AG04450 (cell line): ENCODE measurements at places on chromosomes 5 and 9.

- DNase-seq = no peak
Observed at GRCh38 chr5:120207129-120207528, 257.0 kb upstream of the PRR16 start.

DNA sequence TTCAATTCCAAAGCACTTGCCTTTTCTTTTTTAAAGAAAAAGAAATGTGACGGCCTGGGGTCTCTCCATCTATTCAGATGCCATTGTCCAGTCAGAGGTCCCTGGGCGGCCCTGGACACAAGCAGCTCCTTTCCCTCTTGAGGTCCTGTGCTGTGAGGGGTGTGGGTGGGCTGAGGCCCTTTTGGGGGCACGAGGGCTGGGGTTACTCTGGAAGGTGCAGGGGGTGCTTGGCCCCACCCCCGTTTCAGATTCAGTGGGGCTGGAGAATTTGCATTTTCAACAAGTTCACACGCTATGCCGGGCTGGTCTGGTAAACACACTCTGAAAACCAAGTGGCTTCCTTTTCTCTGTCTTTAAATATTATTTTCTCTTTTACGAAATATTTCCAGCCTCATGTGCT lies 91.4 kb upstream of the PHYKPL start:
- DNase-seq = no peak

- DNase-seq = no peak
Observed at GRCh38 chr5:158856291-158856690, 243.4 kb downstream of the EBF1 start.

DNA sequence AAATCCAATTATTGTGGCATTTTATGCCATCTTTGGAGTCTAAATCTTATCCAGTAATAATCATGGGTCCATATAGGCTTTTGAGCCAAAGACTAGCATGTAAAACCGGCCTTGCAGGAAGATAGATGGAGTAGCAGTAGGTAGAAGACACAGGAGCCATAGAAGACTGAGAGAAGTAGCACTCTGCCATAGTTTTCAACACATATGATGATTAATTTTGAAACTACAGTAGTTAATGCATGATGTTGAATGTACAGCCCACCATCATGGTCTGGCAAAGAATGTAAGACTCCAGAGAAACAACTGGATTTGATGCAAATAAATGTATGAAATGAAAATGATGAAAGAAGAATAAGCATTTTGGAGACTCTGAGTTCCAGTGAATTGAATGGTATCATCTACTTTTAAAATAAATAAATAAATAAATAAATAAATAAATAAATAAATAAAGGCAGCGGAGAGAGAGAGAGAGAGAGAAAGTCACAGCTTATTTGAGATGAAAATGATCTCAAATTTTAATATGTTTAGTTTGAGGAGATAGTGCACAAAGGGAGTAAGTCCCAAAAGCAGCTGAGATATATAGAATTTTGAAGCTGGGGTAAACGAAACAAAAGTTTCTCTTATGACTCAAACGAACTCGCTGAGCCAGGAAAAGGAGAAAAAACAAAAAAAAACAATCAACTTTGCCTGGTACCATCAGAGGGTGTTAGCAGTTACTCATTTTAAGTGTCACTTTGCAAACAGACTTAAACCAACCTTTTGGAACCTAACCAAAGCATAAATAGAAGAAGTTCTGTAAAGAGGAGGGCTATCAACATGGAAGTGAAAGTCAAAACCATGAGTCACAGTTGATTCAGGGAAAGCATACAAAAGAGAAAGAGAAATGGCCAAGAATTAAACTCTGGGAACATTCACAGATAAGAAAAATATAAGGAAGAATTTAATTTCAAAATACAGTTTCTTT lies 388.7 kb downstream of the CETN3 start:
- DNase-seq = peak; percentile 33

- DNase-seq = no peak
Observed at GRCh38 chr5:172815631-172816030, 18.4 kb upstream of the ERGIC1 start.

DNA sequence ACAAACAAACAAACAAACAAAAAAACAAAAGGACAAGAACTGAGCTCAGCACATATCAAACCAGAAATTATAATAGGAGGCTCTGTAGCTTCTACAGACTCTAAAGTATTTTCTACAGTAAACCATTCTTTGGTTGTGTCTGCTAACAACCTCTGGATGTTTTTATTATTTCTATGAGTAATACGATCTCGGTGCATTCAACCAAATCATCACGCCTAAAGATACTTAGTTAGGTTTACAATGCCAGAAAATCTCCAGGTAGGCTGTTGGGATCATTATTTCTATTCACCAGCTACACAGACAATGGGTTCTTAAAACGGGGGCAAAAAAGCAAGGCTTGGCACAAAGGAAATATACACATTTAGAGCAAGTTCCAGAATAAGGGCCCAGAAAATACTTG lies 41.6 kb upstream of the ALDOB start:
- DNase-seq = no peak

GRCh38 chr5:143437666-143438273 lies 34.3 kb upstream of the NR3C1 start:
- DNase-seq = no peak

GRCh38 chr5:72154076-72154756 lies 46.9 kb downstream of the MAP1B start:
- DNase-seq = no peak

GRCh38 chr9:16105168-16106020 lies 552.6 kb downstream of the CCDC171 start:
- DNase-seq = peak; percentile 39

GRCh38 chr5:56639476-56639875 lies 175.9 kb upstream of the MAP3K1 start:
- no peak for DNase-seq

DNA sequence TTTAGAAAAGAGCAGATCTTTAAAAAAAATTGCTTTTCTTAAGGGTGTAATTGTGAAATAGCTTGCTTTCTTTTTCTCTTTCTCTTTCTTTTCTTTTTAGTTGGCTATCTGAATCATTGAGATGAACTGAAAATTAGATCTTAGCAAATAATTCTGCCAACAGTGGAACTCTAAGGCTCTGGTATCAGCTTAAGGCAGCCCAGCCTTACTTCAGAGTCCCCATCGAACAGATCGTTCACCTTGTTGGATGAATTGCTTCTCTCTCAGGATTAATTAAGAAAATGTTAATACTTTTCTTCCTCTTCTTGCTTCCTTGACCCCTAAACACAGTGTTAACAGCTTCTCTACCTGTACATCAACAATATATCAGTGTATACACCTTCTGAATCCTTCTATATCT lies 92.1 kb downstream of the ZCCHC7 start:
- no peak for DNase-seq

- no peak for DNase-seq
Observed at GRCh38 chr9:127114606-127115005, 7.8 kb downstream of the ANGPTL2 start.

GRCh38 chr9:124320062-124320973 lies 62.6 kb downstream of the NEK6 start:
- DNase-seq = peak; percentile 29

GRCh38 chr9:127340721-127341120 lies 56.2 kb upstream of the SLC2A8 start:
- DNase-seq = no peak

GRCh38 chr9:69472101-69472620 lies 147.1 kb downstream of the ENTREP1 start:
- no peak for DNase-seq

DNA sequence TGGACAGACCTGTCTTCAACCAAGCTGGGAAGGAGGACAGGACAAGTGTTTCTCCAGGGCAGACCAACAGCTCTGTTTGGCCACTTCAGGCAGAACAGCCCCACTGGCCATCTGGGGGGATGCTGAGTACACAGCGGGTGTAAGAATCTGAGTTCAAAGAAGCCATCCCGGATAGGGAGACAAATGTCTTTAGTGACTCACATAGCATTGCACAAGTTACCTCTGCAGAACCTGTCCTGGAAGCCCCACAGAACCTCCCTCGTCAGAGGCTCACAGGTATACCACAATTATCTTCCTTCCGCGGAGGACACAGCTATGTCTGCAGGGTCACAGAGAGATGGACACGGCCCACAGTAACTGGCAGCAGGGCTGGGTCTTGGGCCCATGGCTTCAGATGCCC lies 2.0 kb downstream of the OR2V2 start:
- no peak for DNase-seq

GRCh38 chr5:88193896-88194295 lies 74.7 kb downstream of the TMEM161B start:
- DNase-seq = no peak

DNA sequence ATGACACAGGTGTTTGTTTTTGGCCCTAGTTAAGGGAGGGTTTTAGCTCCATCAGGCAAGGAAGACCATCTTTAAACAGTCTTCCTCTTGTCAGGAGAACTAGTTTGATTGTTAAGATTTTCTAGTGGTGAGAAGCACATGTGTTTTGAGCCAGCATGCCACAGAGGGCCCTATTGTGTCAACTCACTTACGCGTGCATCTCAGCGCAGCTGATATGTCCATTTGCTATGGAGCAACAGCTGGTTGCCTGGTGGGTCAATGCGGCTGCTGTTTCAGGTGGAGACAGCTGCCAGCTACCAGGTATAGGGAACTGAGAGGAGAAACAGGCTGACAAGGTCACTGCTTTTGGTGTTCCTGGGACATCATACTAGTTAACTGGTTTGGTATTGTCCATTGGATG lies 100.5 kb upstream of the PRRC1 start:
- no peak for DNase-seq

- DNase-seq = no peak
Observed at GRCh38 chr9:135887021-135887507, 20.3 kb downstream of the CAMSAP1 start.

GRCh38 chr9:133974631-133975341 lies 17.3 kb downstream of the VAV2 start:
- no peak for DNase-seq

DNA sequence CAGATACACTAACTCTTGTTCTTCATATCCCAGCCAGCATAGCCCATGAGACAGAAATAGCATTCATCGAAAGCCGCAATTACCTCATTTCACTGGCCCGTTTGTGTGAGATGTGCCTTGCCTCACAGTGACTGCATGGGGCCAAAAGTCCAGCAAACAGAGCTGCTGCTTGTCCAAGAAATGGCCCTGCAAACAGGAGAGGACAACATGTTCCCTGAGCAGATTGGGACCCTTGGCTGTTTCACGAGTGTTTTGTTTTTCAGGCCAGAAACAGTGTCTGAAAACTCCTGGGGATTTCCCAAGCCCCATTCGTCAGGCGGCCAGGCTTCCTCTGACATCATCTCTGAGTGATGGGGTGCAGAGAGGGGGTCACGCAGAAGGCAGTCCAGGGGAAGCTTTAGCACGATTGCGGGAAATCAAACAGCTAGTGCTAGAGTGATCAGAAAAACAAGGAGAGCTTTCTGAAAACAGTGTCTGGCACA lies 503.6 kb upstream of the PAPPA start:
- peak; percentile 87 for DNase-seq

DNA sequence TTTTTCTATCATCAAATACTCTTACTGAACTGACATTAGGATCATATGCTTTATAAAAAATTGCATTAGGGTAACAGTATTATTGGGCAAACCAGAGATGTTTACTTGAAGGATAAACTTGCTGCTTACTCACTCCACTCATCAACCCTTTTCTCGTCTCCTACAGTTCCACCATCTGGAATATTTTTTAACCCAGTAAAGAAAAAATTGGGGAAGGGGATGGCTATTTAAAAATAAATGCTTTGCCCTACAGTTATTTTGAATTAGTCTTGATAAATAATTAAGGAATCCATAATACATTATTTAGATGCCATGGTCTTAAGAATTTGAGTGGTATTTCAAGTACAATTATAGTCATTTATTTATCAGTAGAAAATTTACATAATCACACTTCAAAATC lies 225.8 kb downstream of the MEF2C start:
- DNase-seq = no peak

- DNase-seq = peak; percentile 16
Observed at GRCh38 chr5:60196385-60197113, 303.0 kb upstream of the PDE4D start.

DNA sequence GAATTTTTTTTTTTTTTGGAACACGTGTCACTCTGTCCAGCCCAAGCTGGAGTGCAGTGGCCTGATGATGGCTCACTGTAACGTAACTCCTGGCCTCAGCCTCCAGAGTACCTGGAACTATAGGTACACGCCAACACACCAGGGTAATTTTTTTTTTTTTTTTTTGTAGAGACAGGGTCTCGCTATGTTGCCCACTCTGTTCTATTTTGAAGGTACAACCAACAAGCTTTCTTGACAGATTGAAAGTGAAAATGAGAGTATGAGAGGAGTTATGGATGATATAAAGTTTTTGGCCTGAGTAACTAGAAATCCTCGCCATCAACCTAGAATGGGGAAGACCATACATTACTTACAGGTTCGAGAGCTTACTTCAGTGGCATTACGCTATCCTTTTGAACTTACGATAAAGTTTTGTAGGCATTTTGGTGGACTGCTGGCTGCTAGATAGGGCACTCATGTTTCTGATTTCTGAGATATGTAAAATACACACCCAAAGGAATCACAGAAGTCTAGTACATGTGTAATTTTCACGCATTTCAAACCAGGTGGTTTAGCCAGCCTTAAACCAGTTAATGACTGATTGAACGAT lies 806 bp upstream of the CDC42SE2 start:
- DNase-seq = no peak

DNA sequence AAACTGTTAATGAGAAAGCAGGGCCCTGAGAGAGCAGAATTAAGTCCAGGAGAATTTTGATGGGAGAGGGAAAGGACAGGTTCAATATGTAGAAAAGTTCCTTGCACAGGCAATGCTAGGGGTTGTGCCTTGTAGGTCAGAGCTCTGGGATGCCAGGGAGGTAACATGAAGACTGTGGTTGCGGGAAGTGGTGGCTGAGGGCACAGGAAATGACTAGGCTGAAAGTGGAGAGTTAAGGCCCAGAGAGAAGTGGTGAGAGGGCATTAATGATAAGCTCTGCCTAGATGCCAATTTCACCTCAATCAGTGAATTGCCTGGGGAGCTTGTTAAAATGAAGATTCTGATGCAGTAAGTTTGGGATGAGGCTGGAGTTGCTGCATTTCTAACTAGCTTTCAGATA lies 31.5 kb upstream of the PPP3R2 start:
- DNase-seq = no peak

DNA sequence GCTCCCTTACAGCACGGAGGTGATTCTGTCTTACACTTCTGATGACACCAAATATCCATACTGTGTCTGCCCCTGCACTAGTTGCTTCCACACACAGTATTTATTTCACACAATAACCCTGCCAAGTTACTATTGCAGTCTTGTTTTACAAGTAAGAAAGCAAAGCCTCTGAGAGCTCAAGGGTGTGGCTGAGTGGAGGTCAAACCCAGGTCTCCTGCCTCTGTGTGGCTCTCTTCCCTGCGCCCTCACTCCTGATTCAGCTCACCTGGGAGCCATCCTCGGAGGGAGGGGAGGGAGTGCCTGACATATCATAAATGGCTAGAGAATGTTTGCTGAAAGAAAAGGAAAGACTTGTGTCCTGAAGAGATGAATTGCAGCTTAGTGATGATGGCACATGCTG lies 41.0 kb downstream of the MVB12B start:
- DNase-seq = no peak

- DNase-seq = no peak
Observed at GRCh38 chr5:17396247-17396646, 101.8 kb upstream of the TAF11L2 start.

DNA sequence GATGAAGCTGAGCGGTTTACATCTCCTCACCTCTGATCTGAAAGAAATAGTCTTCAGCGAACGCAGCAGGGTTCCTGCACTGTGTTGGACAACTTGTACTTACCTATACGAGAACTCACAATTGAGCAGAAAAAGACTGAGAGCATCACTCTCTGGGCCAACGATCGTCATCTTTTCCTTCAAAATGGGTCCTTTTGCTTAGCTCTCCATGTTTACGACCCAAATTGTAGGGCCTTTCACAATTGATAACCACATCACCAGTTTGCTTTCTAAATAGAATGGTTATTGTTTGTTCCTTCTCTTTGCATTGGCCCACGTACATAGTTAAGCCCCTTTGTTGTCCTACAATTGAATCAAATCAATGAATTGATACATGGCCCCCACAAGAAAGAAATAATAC lies 110.0 kb upstream of the DMRT1 start:
- DNase-seq = no peak
